Cardiac muscle cell (in vitro differentiated cells and primary cell): ENCODE measurements at places on chromosomes 6 and 20. TPM values are rescaled to one million over a fixed set of nuclear protein-coding genes. Genes with fewer than 3 reads are reported as not detected.

Gene SHLD1
- polyA plus RNA-seq = 4.6 and 10.9 TPM in 2 replicates

Gene TM9SF4
- 54.6 and 71.3 TPM in 2 replicates for polyA plus RNA-seq

Gene ENPP4
- polyA plus RNA-seq = 5.8 and 7.2 TPM in 2 replicates

Gene CRISP3
- polyA plus RNA-seq = not detected in 2 replicates

Gene THBD
- 0.04 and 2.5 TPM in 2 replicates for polyA plus RNA-seq

Gene CST5
- polyA plus RNA-seq = 0.56 TPM in 1 of 2 replicates, not detected in the other

Gene LTB
- polyA plus RNA-seq = 0.61 and 1.5 TPM in 2 replicates

Gene TRIM10
- polyA plus RNA-seq = not detected in 2 replicates

Gene DEFB113
- not detected in 2 replicates for polyA plus RNA-seq

Gene DPPA5
- not detected in 2 replicates for polyA plus RNA-seq

Gene MCCD1
- polyA plus RNA-seq = not detected in 2 replicates

Gene HSPA12B
- polyA plus RNA-seq = 1.2 TPM in 1 of 2 replicates, not detected in the other

Gene AURKA
- 28.8 and 97.3 TPM in 2 replicates for polyA plus RNA-seq

Gene LRRC1
- polyA plus RNA-seq = 8.9 and 11.4 TPM in 2 replicates

Gene SIRPA
- 42.9 and 44.2 TPM in 2 replicates for polyA plus RNA-seq

Gene HDDC2
- polyA plus RNA-seq = 169 and 201 TPM in 2 replicates

Gene COL10A1
- 0.13 and 0.50 TPM in 2 replicates for polyA plus RNA-seq

Gene OPRM1
- not detected in 2 replicates for polyA plus RNA-seq

Gene TPBG
- 12.0 and 22.3 TPM in 2 replicates for polyA plus RNA-seq

Gene GDAP1L1
- 0.86 and 5.5 TPM in 2 replicates for polyA plus RNA-seq

Gene MOCS1
- 12.4 and 16.9 TPM in 2 replicates for polyA plus RNA-seq

Gene ZC2HC1B
- not detected in 2 replicates for polyA plus RNA-seq

Gene SLC35A1
- polyA plus RNA-seq = 29.3 and 30.8 TPM in 2 replicates

Gene PAX1
- polyA plus RNA-seq = not detected in 2 replicates
